ENCODE measurements at places on chromosomes 6 and 20.

DNA sequence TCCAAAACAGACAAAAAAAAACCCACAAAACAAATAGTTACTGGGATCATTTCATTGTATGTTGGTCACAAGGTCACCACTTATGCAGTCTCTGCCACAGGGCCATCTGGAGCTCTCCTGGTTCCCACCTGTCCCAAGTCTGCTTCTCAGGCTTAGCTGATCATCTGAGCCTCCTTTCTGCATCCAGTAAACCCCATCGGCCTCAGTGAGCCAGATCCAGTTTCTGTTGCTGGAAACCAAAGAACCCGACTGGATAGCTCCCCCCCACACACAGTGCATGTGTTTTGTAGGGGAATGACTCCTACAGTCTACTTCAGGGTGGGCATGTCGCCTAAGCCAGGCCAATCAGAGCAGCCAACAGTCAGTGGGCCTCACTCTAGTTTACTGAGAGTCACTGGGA, 233.3 kb downstream of the PREX1 start:
- no peak for DNase-seq

DNA sequence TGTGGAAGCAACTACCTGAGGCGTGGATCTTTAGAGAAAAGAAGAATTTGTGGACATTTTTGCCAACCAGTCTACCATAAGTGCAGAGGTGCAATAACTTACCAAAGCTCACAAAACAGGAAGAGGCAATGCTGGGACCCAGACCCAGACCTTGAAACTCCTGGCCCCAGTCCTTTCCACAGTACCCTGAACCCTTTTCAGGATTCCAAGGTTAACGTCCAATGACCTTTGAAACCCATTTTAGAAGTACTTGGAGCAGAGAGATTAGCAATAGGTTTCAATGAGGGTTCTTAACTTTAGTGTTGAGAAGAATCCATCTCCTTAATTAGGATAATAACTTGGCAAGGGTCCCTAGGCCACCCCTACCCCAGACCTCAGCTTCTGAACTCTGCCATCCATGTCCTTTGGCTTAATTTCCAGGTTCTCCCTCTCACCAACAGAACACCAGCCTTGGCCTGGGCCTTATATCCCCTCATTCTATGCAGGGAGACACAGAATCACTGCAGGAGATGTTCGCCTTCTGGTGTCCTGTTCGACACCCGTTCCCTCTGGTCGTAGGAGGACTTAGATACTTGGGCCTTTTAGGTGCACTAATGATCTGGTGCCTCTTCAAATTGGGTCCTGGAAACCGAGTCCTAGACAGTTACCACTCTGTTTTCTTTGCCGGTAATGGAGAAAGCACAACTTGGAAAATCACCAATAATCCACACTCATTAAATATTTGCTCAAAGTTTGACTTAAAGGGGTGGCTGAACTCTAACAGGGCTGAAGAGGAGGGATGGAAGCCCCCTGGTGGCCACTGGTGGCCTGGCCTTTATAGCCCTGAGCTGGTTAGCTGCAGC, 40.6 kb downstream of the ISM1 start:
- DNase-seq = no peak

- DNase-seq = no peak
Measured at GRCh38 chr6:117352466-117353081, 73.2 kb downstream of the ROS1 start.

- no peak for DNase-seq
Measured at GRCh38 chr6:2162079-2162445, 83.3 kb downstream of the GMDS start.

GRCh38 chr6:36492621-36493020, 49.8 kb downstream of the KCTD20 start:
- DNase-seq = no peak

GRCh38 chr6:49406250-49406970, 56.6 kb downstream of the MMUT start:
- DNase-seq = no peak

DNA sequence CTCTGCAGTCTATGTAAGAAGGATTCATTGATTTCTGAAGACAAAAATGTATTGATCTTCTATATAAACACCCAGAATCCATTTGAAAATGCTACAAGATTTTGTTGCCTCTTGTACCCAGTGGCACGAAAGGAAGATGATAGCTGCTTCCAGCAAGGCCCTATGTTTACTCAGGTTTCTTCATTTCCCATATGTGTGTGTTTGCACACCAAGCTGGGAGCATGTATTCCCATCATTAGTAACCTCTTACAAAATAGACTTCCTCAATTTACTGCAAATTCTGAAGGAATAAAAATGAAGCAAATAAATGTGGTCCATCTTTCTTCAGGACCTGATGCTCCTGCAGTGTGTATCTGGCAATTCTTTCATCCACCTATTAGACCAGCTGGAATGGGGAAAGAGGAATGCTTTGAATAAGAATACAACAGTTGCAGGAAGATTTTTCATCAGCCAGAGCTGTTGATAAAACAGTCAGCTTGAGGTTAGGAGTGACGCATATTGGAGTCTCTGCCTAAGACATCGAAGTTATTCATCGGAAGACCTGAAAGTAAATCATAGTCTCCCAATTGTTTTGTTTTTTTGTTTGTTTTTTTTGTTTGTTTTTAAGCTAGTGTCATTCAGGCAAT, 132.3 kb downstream of the PDE7B start:
- DNase-seq = no peak

- no peak for DNase-seq
Measured at GRCh38 chr20:4883546-4883945, 117.8 kb downstream of the SLC23A2 start.

DNA sequence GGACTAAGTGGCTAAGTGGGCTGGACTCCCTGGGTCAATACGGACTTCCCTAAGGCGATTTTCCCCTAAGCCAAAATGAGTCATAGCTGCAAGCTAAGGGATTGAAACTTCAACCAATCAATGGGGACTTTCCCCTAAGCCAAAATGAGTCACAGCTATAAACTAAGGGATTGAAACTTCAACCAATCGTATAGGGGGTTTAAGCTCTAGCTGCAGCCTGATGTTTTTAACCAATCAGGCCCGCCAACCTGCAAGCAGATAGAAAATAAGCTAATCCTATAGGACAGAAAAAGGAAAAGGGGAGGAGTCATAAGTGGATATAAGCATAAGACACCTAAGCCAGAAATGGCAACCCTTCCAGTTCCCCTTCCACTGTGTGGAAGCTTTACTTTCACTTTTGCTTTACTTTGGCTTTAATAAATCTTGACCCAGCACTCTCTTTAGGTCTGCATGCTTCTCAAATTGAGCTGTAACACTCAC, 655.0 kb upstream of the HS3ST5 start:
- no peak for DNase-seq

- no peak for DNase-seq
Measured at GRCh38 chr6:138971601-138972000, 16.5 kb downstream of the REPS1 start.

GRCh38 chr6:72175916-72176315, 289.6 kb downstream of the RIMS1 start:
- DNase-seq = no peak

GRCh38 chr6:35562060-35562459, 49.4 kb upstream of the TULP1 start:
- no peak for DNase-seq

- no peak for DNase-seq
Measured at GRCh38 chr20:63500902-63501817, 2.3 kb upstream of the EEF1A2 start.

GRCh38 chr20:19737025-19737424, 21.0 kb upstream of the RIN2 start:
- no peak for DNase-seq

- DNase-seq = no peak
Measured at GRCh38 chr6:64591676-64592036, 956.1 kb downstream of the PHF3 start.

DNA sequence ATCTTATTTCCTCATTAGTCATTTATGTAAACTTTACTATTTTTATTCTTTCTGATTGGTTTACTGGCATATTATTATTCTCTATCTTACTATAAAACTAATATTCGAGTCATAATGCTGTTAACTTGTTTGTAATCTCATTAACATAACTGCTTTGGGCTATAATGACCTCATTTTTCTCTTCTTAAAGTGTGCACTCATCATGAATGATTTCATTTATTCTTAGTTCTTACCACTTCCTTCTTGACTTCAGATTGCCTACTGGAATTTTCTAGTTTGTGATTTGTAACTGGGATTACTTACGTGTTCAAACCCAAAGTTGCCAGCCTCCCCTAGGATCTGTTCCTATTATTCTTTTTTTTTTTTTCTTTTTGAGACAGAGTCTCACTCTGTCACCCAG, 91.8 kb upstream of the TNFAIP3 start:
- no peak for DNase-seq

DNA sequence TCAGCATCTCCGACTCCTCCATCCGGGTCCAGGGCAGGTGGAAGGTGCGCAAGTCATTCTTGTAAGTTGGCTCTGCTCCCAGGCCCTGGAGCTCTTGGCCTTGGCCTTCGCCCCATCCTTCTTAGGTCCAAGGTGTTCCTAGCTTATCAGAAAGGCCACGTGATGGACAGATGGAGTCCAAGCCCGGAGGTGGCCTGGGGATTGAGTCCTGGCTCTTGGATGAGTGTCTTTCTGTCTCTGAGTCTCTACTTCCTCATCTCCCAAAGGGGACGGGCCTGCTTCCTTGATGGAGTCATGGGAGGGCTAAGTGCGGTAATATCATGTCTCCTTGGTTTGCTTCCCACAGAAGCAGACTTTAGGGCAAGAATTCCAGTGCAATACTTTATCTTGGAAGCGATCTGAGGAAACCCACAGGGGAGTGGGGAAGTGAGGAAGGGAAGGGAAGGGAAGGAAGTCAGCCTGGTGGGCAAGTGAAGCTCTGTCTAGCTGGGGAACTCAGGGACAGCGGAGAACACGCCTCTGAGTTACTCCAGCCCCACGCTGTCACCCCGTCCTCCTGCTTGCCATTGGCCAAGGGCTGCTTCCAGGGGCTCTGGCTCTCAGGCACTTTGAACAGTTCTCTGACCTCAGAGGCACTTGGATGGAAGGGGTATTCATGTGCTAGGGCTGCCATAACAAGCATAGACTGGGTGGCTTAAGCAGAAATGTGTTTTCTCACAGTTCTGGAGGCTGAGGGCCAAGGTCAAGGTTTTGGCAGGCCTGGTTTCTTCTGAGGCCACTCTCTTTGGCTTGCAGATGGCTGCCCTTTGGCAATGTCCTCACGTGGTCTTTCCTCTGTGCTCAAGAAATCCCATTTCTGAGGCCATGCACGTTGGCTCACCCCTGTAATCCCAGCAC, 4.8 kb downstream of the LBP start:
- no peak for DNase-seq

- DNase-seq = no peak
Measured at GRCh38 chr6:84052883-84053241, 19.3 kb downstream of the MRAP2 start.

- no peak for DNase-seq
Measured at GRCh38 chr20:5401277-5401875, 84.6 kb upstream of the PROKR2 start.

DNA sequence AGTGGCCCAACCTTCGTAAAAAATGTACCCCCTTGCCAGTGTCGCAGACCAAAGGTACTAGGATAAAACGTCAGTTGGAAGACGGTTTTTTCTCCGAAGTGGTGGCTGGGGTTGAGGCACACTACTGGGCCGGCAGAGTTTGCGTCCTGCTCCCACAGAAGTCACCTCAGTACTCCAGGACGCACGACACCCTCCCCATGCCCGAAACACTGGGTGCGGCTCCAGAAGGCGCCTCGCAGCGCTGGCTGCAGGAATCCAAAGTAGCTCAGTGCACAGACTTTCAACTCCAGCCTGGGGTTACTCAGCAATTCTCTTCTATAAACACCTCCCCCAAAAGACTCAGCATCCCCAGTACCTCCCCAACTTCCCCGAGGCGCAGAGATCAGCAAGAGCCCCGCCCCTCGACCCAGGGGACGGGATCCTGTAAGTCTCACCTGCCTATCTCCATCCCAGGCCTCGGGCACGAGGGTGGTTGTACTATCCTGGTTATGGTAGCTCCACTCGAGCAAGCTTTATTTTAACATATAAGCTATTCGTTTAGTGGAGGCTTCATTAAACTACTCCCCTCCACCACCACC, 88.2 kb downstream of the ZFP64 start:
- no peak for DNase-seq

- no peak for DNase-seq
Measured at GRCh38 chr6:108739496-108740330, 108.5 kb upstream of the ARMC2 start.

DNA sequence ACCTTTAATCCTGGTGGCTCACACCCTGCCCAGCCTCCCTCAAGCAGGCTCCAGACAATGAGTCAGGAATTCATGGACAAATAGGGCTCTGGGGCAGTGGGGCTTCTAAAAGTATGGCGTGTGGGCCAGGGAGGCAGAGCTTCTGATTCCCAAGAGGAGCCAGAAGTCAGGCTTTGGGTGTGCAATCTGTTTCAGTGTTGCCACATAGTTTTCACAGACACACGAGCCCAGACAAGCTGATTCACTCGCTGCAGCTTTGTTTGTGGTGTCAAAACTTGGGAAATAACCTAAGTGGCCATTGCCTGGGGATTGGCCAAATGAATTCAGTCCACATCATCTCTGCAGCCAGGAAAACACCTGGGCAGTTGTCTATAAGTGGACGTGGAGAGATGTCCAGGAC, 9.2 kb downstream of the PEDS1 start:
- no peak for DNase-seq

DNA sequence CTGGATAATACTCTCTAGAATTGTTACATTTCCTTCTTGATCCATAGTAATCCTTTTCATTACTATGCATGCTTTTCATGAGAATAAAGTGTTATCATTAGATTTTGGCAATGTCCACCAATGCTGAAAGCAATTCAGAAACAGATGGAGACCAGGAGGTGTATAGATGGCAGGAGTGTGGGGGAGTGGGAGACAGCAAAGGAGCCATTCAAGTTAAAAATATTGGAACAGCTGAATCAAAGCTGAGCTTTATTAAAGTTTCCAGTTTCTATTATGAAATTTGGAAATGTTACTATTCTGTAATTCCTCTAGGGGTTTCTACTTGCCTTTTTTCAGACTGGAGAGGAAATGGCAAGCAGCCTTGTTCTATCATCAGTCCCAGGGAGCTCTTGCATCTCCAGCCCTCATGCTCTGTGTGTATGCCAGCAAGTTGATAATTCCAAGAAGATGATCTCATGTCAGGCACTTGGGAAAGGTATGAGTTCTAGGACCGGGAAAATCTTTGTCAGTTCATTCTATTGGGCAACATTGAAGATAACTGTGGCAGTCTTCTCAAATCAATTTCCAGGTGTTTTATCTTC, 228.0 kb downstream of the CD109 start:
- DNase-seq = no peak
